ENCODE measurements at places on chromosomes 6 and 20.

- H3K27me3 ChIP-seq: no peaks in the 10 kb centered on the region
- H3K4me3 ChIP-seq: peak overlapping the region; percentile 72
- H3K4me1 ChIP-seq: peaks cover 51% of the 10 kb centered on the region
- no peaks in the 10 kb centered on the region for H3K36me3 ChIP-seq
Measured at GRCh38 chr6:88179692-88180091, 13.5 kb upstream of the CNR1 start.

DNA sequence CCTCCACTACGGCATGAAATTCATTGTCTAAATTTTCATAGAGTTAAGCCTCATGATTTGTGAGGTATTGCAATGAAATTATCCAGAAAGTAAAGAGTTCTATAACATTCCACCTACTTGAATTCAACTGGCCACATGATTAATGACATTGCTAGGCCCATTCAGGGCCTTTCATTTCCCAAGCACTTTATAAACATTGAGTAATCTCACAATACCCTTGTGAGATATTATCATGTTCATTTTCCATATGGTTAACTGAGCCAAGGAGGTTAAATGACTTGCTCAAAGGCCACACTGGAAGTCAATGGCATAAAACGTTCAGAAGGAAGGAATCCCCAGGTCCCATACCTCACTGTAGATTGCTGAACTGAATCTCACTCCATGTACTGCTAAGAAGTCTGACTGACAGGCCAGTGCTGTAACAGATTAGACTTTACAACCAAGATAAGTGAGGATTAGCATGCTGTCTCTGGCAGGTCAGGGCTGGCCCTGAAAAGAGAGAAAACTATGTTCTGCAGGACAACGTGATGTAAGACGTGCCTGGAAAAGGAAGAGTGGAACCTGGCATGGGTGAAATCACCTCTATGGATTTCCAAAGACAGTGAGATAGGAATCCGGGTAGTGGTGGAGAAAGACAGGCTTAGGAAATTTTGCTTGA, 75.9 kb upstream of the SPACA1 start:
- no peak overlapping the region for H3K4me3 ChIP-seq
- no peak overlapping the region for H3K27ac ChIP-seq
- H3K4me1 ChIP-seq: no peaks in the 10 kb centered on the region
- no peaks in the 10 kb centered on the region for H3K27me3 ChIP-seq
- no peak for DNase-seq

- H3K4me3 ChIP-seq: no peak overlapping the region
- H3K27me3 ChIP-seq: no peaks in the 10 kb centered on the region
- no peak for DNase-seq
- no peak overlapping the region for H3K27ac ChIP-seq
Measured at GRCh38 chr20:55935448-55936208, 69.7 kb downstream of the CBLN4 start.

DNA sequence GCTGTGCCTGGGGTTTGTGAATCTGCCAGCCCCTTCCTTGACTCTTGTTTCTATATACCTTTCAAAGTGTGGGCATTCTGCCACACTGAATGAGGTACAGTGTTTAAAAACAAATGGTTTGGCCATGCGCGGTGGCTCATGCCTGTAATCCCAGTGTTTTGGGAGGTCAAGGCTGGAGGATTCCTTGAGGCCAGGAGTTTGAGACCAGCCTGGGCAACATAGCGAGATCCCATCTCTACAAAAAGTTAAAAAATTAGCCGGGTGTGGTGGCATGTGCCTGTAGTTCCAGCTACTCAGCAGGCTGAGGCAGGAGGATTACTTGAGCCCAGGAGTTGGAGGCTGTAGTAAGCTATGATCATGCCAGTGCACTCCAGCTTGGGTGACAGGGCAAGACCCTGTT, 5.8 kb downstream of the FAM83D start:
- H3K27me3 ChIP-seq: peaks cover 3% of the 10 kb centered on the region
- DNase-seq: no peak
- no peaks in the 10 kb centered on the region for H3K36me3 ChIP-seq
- H3K4me3 ChIP-seq: no peak overlapping the region
- peaks cover 7% of the 10 kb centered on the region for H3K4me1 ChIP-seq
- H3K27ac ChIP-seq: no peak overlapping the region

DNA sequence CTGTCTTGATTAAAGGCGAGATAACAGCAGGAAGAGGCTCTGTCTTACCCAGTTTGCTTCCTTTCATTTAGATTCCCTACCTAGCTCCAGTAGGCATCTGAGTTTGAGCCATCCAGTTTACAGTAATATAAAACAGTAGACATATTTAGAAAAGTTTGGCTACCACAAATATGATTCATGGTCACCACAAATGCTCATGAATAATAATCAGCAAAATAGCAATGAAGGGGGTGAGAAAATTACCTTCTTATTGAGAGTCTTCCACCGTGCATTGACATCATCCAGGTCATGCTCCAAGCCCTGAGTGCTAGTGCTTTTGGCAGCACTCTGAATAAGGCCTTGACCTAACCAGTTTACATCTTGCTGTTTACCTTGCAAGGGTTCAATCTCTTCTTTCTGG, 106.2 kb downstream of the DST start:
- H3K27me3 ChIP-seq: peaks cover 2% of the 10 kb centered on the region
- no peaks in the 10 kb centered on the region for H3K4me1 ChIP-seq
- no peak overlapping the region for H3K4me3 ChIP-seq
- H3K27ac ChIP-seq: no peak overlapping the region
- DNase-seq: no peak

GRCh38 chr20:33556246-33556645, 66.3 kb downstream of the CBFA2T2 start:
- peaks cover 38% of the 10 kb centered on the region for H3K4me1 ChIP-seq
- DNase-seq: no peak
- H3K36me3 ChIP-seq: peaks cover 27% of the 10 kb centered on the region
- H3K27me3 ChIP-seq: no peaks in the 10 kb centered on the region
- H3K27ac ChIP-seq: peak overlapping the region; percentile 91
- no peak overlapping the region for H3K4me3 ChIP-seq

DNA sequence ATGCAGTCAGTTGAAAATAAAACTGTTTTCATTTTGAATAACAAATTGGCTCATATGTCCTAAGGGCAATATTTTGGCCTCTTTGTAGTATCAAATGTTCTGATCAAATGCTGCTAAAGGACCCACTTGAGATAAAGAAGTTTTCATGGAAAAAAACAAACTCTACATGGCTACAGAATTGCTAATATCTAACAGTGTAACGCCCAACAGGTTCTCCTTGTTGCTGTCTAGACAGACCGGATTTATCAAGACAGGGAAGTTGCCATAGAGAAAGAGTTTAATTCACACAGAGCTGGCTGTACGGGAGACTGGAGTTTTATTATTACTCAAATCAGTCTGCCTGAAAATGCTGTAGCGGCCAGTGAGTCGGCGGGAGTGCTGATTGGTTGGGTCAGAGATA, 19.4 kb upstream of the MAN1A1 start:
- no peaks in the 10 kb centered on the region for H3K4me1 ChIP-seq
- no peaks in the 10 kb centered on the region for H3K27me3 ChIP-seq
- peaks cover 14% of the 10 kb centered on the region for H3K36me3 ChIP-seq
- H3K27ac ChIP-seq: no peak overlapping the region
- H3K4me3 ChIP-seq: no peak overlapping the region

DNA sequence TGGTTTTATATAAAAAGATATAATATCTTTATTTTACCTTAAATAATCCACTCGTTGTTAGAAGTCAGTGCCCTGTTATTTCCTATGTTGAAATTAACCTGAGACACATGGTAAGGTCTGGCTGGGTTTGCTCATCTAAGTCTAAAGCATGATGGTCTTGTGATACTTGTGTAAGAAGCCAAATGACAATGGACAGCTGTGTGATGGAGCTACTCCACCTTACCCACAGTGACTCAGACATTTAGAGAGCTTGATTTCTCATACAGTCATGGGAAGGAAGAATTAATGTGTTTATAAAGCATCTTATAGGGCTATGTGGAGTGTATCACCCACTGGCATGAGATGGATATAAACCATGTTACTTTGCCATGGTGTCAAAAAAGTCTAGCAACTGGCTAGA, 11.7 kb downstream of the CTCFL start:
- H3K4me1 ChIP-seq: no peaks in the 10 kb centered on the region
- peaks cover 7% of the 10 kb centered on the region for H3K27me3 ChIP-seq
- H3K4me3 ChIP-seq: no peak overlapping the region
- H3K36me3 ChIP-seq: no peaks in the 10 kb centered on the region

GRCh38 chr6:13423252-13423651, 64.1 kb downstream of the GFOD1 start:
- H3K27me3 ChIP-seq: no peaks in the 10 kb centered on the region
- DNase-seq: no peak
- H3K4me1 ChIP-seq: peaks cover 55% of the 10 kb centered on the region
- no peak overlapping the region for H3K4me3 ChIP-seq
- peaks cover 5% of the 10 kb centered on the region for H3K36me3 ChIP-seq

DNA sequence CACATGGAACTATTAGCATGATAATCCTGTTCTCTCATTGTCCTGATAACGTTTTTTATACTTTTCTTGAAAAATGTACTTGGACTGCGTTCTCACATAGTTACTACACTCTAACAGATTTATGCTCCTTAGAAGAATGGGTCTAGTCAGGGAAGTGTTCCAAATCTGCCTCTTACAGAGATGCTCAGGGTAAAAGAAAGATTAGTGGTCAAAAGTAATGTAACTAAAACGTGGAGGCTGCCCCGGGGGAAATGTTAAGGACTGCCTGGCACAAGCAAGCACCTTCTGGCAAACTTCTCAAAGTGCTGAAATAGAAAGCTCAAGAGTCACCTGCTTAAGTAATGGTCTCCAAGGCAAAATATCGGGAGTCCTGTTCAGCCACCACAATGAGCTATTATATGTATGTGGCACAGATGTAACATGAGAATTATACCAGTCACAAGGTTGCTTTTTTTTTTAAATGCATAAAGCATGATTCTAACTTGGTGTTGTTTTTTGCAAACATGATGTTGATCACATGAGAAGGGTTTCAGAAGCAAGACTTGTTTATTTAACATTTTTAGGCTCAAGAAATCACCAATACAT, 244.5 kb upstream of the JARID2 start:
- no peaks in the 10 kb centered on the region for H3K4me1 ChIP-seq
- H3K27ac ChIP-seq: no peak overlapping the region
- DNase-seq: no peak
- no peak overlapping the region for H3K4me3 ChIP-seq

GRCh38 chr20:41360831-41361756, 5.5 kb downstream of the EMILIN3 start:
- H3K27me3 ChIP-seq: peaks cover 13% of the 10 kb centered on the region
- H3K4me3 ChIP-seq: no peak overlapping the region
- no peak for DNase-seq
- H3K27ac ChIP-seq: no peak overlapping the region
- H3K4me1 ChIP-seq: peaks cover 2% of the 10 kb centered on the region
- H3K36me3 ChIP-seq: no peaks in the 10 kb centered on the region

DNA sequence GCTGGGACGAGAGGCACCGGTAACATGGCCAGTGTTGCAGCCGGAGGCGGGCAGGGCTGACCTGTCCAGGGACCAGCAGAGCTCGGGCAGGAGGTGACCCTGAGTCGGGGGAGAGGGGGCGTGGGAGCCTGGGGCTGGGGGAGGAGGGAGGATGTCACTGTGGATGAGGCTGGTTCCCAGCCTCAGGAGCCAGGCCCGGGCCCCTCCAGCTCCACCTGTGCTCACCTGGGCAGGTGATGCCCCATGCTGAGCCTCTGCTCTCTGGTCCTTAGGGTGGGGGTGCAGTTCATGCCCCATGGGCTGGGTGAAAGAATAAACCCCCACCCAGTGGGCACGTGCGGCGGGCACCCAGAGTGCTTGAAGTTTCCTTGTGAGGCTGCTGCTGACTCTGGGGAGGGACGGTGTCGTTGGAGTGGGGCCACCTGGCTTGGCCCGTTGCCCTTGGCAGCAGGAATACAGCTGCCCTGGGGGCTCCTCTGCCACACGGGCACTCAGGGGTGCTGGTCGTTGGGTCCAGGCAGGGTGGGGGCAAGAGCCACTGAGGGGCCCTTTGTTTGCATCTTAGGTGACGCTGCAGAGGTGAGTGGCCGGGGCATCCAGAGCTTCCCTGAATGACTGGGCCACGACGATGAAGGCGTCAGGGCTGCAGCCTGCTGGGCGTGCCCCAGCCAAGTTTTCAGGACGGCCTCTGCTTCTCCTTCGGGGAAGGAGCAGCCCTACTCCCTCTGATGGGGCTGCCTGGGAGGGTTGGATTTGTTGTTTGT, 24.7 kb upstream of the BHLHE23 start:
- no peak overlapping the region for H3K4me3 ChIP-seq
- H3K27ac ChIP-seq: no peak overlapping the region
- no peaks in the 10 kb centered on the region for H3K36me3 ChIP-seq
- DNase-seq: no peak

DNA sequence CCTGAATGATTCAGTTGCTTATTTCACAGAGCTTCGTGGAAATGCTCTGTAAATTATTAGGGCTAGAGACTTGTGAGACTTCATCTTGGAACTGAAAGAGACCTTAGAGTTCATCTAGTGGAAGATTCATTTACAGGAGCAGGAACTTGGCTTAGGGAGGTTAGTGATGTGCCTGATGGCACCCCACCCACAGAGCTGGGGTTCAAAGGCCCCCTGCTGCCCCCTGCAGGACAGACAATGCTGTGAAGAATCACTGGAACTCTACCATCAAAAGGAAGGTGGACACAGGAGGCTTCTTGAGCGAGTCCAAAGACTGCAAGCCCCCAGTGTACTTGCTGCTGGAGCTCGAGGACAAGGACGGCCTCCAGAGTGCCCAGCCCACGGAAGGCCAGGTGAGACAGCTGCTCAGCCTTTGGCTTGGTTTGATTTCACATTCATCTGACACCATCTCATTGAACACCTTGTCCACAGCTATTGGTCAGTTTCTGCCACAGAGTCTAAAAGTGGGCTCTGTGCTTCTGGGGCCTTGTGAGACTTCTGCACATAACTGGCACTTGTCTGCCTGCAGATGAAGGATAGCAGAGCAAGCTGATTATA, 25.1 kb downstream of the MYBL2 start:
- H3K27me3 ChIP-seq: no peaks in the 10 kb centered on the region
- DNase-seq: peak; percentile 63
- H3K4me1 ChIP-seq: peaks cover 21% of the 10 kb centered on the region
- no peak overlapping the region for H3K4me3 ChIP-seq
- H3K36me3 ChIP-seq: peaks cover 64% of the 10 kb centered on the region

GRCh38 chr20:6925744-6926278, 158.3 kb downstream of the BMP2 start:
- H3K4me1 ChIP-seq: no peaks in the 10 kb centered on the region
- no peaks in the 10 kb centered on the region for H3K36me3 ChIP-seq
- no peak overlapping the region for H3K4me3 ChIP-seq
- no peak for DNase-seq

DNA sequence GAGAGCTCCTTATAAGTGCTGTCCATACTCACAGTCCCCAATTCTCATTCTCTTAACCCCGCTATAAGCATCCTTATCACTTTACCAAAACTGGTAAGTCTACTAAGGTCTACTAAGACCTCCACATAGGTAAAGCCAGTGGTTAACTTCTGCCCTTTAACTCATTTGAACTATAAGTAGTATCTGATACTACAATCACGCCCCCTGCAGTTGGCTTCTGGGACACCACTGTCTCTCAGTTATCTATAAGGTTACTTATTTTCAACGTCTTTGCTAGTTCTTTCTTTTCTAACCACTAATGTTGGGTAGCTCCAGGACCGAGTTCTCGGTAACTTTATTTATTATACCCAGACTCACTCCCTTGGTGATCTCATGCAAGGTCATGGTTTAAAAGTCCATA, 142.6 kb downstream of the ARHGAP18 start:
- H3K27ac ChIP-seq: no peak overlapping the region
- no peak for DNase-seq
- peaks cover 11% of the 10 kb centered on the region for H3K36me3 ChIP-seq

- H3K4me1 ChIP-seq: no peaks in the 10 kb centered on the region
- no peak for DNase-seq
- no peak overlapping the region for H3K27ac ChIP-seq
- H3K36me3 ChIP-seq: no peaks in the 10 kb centered on the region
Measured at GRCh38 chr20:18224968-18225568, 63.3 kb upstream of the ZNF133 start.

GRCh38 chr6:153038378-153039057, 36.0 kb upstream of the MTRF1L start:
- peaks cover 16% of the 10 kb centered on the region for H3K27me3 ChIP-seq
- no peak for DNase-seq
- H3K36me3 ChIP-seq: no peaks in the 10 kb centered on the region
- no peaks in the 10 kb centered on the region for H3K4me1 ChIP-seq

Data from activated B cell treated with CpG ODN at 0.5 μM for 24 hours (primary cell).